ENCODE measurements at places on chromosomes 7 and 10.

GRCh38 chr7:2521952-2522591, 2.5 kb downstream of the LFNG start:
- no peak for DNase-seq

- no peak for DNase-seq
Measured at GRCh38 chr7:151453326-151453791, 13.4 kb upstream of the CRYGN start.

- no peak for DNase-seq
Measured at GRCh38 chr7:80584778-80585177, 53.7 kb upstream of the CD36 start.

- no peak for DNase-seq
Measured at GRCh38 chr10:127407551-127407950, 141.6 kb upstream of the NPS start.

DNA sequence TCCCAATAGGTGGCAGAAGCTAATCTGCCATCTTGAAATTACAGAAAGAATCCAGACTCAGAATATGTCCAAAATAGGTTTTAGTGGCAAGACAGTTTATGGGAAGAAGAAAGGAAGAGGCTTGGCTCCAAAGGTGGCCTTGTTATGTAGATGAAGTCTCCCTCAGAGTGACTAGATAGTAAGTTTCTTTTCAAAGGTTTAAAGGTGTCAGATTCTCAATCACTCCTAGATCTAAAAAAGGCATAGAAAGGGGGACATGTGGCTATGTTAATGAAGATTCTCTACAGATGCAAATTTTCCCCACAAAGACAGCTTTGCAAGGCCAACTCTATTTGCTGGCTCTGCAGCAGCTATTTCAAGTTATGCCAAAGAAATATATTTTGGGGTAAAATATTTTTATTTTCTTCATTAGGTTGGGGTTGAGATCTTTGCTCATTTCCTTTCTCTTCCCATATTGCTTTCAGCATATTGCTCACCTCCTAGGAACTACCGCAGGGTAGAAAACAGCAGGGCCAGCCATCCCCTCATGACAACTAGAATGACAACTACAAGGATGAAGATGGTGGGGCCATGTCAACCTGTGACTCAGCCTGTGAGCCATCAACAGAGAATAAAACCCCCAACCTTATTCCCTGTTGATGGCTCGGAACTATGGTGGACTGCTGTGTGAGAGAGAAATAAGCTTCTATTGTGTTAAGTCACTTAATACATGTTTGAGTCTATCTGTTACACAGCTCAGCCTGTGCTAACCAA, 274.0 kb upstream of the GALNT17 start:
- no peak for DNase-seq

DNA sequence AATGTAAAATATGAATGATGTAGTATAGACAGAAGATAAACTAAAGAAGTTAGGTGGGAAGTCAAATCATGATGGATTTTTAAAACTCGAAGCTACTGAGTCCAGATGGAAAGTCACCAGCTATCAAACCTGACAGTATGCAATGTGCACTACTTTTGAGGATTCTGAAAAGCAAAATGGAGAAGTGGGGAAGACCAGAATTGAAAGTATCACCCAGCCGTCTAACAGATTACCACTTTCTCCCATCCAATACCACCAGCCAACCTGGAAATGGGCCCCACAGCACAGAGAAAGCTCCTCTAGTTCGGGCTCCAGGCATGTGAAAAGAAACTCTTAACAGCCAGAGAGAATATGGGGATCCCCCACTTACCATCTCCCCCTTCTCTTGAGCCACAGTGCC, 67.9 kb upstream of the SRRM3 start:
- no peak for DNase-seq

DNA sequence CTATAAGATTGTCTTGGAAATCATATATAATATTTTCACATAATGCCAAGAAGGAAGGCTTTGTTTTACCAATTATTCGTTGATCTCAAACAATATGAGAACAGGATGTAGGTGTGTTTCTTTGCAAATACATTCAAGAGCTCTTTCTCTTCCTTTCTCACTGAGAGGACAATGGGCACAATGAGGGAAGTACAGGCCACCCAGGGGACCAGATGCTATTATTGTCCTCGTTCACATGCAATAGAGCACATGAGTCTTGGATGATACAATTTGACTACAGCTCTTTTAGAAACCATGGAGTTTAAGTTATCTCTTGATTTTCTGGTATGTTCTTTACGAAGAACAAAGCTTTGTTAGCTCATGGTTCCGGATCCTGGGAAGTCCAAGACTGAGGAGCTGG, 323.7 kb upstream of the KLF6 start:
- DNase-seq = no peak

GRCh38 chr7:89312551-89312950, 517.0 kb upstream of the TEX47 start:
- no peak for DNase-seq

GRCh38 chr7:2689951-2690705, 2.1 kb downstream of the AMZ1 start:
- no peak for DNase-seq

DNA sequence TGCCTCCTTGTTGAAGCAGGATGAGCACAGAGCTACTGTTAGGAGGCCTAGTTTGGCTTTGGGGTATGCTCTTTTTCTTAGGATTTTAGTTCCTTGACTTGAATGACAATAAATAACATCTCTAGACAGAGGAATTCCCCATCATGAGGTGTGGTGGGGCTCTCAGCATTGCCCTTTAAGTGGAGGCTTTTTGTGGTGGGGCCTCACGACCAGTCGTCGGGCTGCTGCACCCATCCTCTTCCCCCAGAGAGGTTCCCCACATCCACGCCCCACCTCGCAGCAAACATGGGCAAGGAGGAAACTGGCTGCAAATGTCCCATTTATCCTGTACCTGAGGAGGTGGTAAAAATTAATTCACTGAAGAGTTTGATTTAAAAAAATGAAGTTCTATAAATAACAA, 36.1 kb upstream of the TARP start:
- no peak for DNase-seq

GRCh38 chr10:128519581-128519980, 393.4 kb upstream of the MKI67 start:
- DNase-seq = no peak

DNA sequence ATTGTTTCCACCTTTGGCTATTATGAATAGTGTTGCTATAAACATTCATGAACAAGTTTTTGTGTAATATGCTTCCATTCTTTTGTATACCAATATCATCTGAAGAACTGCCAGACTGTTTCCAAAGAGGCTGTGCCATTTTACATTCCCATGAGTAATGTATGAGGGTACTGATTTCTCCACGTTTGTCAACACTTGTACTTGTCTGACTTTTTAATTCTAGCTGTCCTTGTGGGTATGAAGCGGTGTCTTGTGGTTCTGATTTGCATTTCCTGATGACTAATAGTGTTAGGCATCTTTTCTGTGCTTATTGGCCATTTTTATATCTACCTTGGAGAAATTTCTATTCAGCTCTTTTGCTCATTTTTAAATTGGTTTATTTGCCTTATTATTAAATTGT, 52.8 kb downstream of the LSMEM1 start:
- DNase-seq = no peak

DNA sequence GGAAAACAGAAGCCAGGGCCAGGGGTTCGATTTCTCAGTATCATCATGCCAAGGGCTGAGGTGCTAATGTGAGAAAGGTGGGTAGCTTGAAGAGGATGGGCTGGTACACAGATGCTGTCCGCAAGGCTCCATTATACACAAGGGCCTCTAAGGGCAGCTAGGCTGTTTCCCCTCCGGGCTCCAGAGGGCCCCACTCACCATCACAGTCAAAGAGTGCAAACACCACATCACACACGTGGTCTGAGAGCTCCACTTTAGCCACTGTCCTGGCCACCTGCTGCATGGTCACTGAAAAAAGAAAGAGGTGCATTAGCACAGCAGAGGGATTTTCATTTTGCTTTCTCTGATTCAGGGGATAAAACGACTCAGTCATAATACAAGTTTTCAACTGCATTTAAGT, 20.9 kb upstream of the DNAJB12 start:
- DNase-seq = no peak

DNA sequence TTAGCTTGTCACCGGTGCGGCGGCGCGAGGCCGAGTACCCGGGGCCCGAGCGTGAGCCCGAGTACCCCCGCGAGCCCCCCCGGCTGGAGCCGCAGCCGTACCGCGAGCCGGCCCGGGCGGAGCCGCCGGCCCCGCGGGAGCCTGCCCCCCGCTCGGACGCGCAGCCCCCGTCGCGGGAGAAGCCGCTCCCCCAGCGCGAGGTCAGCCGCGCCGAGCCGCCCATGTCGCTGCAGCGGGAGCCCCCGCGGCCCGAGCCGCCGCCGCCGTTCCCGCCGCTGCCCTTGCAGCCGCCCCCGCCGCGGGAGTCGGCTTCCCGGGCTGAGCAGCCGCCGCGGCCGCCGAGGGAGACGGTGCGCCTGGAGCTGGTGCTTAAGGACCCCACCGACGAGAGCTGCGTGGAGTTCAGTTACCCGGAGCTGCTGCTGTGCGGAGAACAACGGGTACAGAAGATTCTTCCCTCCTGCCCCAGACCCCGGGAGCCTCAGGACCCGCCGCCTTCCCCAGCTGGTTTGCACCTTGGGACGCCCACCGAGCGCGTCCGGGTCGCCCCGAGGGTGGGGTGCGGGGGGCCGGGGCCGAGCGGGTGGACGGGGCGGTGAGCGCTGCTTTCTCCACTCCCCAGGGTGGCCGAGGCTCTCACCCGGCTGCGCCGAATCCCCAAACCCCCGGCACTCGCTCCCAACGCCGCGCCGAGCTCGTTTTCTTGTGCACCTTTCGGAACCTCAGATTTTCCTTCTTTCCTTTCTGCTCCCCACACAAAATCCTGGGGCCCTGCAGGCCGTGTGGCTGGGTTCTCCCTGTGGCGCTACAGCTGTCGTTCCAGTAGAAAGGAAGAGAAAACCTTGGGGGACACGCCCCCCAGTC, 708 bp downstream of the UBN2 start:
- DNase-seq = peak; percentile 5

- no peak for DNase-seq
Measured at GRCh38 chr10:14555807-14556206, 218.9 kb downstream of the FAM107B start.

- DNase-seq = no peak
Measured at GRCh38 chr10:73871295-73872189, 2.8 kb downstream of the CAMK2G start.

DNA sequence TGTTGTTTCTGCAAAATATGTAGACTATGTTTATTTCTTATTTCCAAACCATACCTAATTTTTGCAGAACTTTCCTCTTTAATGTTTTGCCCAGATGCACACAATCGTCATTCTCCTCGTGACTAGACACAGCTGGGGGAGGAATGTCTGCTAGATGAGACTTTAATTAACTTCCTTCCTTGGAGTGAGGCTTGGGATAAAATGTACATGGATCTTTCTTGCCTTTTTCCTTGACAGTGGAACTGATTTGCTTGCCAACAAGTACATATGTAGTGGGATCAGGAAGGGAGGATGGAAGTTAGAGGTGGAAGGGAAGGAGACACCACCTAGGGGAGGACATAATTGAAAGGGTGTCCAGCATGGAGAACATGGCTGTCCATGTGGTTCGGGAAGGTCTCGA, 172.5 kb downstream of the VTI1A start:
- no peak for DNase-seq

GRCh38 chr10:70146489-70147258, at the start of gene TYSND1:
TSS of gene TYSND1 (minus strand) at chr10:70146700. CDS start at chr10:70146586, 114 bp downstream.
- peak; percentile 96 for DNase-seq

GRCh38 chr10:91197127-91197526, 23.3 kb upstream of the PCGF5 start:
- no peak for DNase-seq

GRCh38 chr7:1268866-1269265, 36.2 kb downstream of the UNCX start:
- DNase-seq = no peak

Measured in NCI-H1694 treated with DMSO at 0.1 percent for 48 hours (cell line).